ENCODE measurements at places on chromosomes 2 and 18.

DNA sequence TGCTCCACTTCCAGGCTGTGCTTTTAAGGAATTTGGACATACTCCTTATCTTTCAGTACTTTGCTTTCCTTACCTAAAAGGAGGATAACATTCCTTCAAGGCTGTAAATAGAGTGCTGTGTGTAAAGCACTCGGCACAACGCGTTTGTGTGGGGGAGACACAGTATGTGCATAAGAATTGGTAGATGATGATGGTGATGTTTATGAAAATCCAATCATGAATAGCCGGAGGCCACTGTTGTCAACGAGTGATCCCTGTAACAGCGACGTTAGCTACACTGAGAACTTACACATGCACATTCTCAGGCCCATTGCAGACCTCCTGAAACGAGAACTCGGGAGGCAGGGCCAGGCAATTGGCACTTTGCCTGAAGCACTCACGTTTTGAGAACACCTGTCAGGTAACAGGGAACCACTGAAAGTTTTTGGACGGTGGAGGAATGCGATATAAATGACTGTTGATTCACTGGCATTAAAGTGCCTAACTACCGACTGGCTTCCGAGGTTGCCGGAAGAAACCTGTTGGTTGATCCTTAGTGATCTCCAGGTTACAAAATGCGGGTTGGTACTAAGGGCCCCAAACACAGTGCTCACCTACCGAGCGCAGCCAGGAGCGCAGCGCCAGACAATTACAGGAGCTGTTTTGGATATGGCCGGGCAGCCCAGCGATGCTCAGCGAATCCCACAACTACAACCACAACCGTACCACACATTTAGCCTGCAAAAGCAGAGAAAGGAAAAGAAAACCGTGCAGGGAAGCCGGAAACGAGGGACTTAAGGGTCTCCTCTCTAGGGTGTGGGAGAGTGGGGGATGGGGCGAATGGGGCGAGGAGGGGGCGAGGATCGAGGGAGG, 1.0 kb upstream of the MAP4K4 start:
- no peak for DNase-seq

- DNase-seq, result no peak
These were observed 93.7 kb upstream of the HS6ST1 start for GRCh38 chr2:128412181-128412871.

DNA sequence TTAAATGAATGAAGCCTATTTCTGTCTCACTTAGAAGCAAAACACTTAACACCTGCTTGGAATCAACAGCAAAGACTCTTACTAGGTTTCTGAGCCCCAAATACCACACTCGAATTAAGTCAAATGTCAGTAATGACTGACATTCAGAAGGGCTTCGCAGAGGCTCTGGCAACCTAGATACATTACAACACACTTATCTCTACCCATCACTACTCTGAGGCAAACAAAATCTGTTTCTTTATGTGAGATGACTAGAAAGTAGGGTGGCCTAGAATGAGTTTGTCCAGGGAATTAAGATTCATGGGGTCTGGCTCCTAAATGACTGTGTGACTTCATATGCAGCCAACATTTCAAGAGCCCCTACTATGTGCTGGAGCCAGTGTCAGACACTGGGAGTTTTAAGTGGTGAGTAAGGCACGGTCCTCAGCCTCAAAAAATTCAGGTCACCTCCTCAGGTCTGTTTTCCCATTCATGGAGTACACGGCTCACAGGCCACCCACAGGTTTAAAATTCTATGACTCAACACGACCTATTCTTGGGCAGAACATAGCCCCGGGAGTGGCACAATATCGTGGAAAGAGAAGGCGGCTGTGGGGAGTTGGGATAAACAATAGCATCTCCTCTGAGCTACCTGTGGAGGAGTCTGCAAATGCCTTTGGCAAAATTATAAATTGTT, 150.3 kb upstream of the ZFP36L2 start:
- DNase-seq, result no peak

DNA sequence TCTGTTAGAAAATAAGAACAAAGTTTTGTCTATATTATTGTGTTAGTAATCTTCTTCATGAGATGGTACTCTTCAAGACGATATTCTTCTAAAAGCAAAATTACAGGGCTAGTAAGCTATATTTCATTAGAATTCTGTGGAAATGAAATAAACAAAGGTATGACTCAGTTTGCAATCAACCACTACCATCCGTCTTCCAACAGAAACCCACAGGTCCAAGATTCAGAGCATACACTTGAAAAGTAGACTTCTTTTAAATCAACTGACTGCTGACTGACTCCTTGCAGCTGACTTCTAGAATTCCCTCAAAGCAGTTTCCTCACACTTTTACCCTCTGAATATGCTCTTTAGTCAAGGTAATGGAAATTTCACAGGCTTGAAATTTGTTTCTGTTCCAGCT, 193.7 kb downstream of the GCA start:
- DNase-seq, result no peak

DNA sequence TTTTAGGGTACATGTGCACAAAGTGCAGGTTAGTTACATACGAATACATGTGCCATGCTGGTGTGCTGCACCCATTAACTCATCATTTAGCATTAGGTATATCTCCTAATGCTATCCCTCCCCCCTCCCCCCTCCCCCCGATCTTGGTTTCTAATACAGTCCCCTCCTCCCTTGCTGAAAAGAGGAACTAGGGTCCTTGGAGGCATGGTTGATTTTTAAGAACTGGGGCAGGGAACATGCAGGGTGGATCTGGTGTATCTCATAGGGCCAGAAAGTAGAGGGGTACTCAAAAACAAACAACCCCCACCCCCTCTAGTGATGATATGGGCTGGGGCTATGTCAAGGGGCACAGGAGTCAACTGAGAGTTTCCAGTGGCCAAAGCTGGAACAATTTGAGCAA, 153.4 kb downstream of the UBR3 start:
- DNase-seq, result no peak

- DNase-seq, result no peak
These were observed 51.9 kb downstream of the EFEMP1 start for GRCh38 chr2:55871637-55872036.

DNA sequence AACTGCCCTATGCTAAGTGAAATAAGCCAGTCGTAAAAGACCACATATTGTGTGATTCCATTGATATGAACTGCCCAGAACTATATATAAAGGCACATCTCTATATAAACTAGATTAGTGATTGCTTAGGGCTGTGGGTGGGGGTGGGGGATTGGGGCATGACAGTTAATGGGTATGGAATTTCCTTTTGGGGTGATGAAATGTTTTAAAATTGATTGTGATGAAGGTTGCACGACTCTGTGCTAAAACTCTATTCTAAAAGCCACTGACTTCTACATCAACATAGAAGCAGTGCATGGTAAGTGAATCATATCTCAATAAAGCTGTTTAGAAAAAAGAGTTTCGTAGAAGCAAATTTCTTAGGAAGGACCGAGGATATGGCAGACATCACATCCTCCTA, 53.0 kb downstream of the CDCA7 start:
- DNase-seq, result no peak

DNA sequence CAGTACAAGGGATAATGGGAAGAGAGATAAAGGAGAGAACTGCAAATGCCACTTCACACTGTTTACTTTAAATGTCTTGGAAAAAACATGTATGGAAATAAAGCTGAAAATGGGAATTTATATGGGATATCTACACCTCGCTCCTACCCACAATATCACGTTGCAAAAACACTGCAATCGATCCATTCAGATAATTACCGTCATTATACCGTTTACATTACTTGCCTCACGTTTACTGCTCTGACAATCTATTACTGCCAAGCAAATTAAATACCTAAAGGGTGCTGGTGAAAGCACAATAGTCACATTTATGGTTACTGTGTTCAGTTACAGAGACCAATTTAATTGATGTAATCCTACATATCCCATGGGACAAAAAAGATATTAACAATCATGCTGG, 214.7 kb upstream of the LYPD1 start:
- DNase-seq, result no peak

DNA sequence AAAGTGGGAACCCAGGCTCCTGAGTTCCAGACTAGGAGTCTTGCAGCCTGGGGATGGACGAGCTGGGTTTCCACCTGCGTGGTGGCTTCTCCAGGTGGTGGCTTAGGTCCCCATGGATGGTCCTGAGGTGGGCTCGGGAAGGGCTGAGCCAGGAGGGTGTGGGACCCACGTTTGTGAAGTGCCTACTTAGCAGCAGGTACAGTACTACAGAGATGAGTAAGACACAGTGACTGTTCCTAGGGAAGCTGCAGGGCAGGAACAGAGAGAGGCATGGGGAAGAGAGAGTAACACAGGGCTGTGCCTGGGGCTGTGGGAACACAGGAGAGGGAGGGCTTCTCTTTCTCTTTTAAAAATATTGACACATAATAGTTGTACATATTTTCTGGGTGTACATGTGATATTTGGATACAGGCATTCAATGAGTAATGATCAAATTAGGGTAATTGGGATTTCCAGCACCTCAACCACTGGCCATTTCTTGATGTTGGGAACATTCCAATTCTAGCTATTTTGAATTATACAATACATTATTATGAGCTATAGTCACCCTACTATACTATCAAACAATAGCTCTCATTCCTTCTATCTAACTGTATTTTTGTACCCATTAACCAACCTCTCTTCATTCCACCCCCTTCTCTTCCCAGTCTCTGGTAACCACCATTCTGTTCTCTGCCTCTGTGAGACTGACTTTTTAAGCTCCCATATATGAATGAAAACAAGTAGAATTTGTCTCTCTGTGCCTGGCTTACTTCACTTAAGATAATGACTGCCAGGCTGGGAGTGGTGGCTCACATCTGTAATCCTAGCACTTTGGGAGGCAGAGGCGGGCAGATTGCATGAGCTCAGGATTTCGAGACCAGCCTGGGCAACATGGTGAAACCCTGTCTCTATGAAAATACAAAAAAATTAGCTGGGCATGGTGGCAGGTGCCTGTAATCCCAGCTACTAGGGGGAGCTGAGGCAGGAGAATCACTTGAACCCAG, 15.0 kb downstream of the TOGARAM2 start:
- DNase-seq, result no peak

DNA sequence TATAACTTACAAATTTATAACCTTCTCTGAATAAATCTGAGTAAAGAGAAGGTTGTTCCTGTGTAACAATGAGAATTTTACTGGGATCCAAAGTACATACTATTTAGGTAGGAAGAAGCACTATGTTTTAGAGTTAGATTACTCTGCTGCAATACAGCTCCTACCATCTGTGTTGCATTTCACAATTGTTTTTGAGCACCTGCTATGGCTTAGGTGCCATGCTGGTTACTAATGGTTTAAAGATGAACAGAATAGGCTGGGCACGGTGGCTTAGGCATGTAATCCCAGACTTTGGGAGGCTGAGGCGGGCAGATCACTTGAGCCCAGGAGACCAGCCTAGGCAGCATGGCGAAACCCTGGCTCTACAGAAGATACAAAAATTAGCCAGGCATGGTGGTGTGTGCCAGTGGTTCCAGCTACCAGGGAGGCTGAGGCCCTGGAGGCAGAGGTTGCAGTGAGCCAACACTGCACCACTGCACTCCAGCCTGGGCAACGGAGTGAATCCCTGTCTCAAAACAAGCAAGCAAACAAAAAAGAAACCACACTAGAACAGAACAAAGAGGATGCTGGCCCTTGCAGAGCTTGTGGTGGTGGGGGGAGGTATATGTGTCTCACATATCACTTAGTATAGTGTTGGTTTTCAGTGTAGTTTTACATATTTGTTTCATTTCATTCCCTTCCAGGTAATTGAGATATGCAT, 56.7 kb downstream of the SPTBN1 start:
- DNase-seq, result no peak

- no peak for DNase-seq
These were observed 1386.4 kb upstream of the ZEB2 start for GRCh38 chr2:145906354-145906753.

- no peak for DNase-seq
These were observed 13.4 kb downstream of the PHOSPHO2 start for GRCh38 chr2:169707626-169708025.

- DNase-seq, result no peak
These were observed 6.6 kb downstream of the GAD1 start for GRCh38 chr2:170823088-170823897.

- DNase-seq, result no peak
These were observed 41.6 kb upstream of the DPP10 start for GRCh38 chr2:114400890-114401289.

GRCh38 chr2:190169221-190170072, 106.9 kb upstream of the MSTN start:
- DNase-seq, result no peak

GRCh38 chr18:63079114-63079513, 240.5 kb downstream of the BCL2 start:
- DNase-seq, result no peak

DNA sequence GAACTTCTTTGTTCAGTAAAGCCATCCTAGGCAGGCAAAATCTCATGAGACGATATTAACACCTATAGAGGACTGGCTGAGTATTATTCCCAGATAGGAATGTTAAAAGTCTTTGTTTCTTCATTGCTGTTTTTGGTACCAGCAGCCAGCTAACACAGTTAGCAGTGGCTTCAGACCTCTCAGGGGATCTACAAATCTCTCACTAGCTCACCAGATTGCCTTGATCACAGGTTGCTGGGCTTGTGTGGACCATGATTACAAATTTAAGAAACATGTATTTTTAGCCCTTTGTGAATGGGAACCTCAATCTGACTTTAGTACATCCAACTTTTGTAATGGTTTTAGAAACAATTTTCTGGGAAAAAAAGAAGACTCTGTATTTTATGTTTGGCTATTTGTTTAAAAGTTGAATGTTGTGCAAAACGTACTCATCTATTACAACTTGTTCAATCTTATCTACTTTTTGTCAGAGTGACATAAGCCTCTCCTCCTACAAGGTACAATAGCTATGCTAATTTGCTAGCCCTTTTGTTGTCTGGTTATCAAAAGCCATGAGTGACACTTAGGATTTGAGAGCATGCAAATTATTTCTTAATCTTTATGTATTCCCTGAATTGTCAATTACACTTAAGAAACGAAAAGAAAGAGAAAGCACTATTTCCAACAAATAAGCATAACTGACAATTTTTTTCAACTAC, 693.1 kb downstream of the ERBB4 start:
- DNase-seq, result no peak

DNA sequence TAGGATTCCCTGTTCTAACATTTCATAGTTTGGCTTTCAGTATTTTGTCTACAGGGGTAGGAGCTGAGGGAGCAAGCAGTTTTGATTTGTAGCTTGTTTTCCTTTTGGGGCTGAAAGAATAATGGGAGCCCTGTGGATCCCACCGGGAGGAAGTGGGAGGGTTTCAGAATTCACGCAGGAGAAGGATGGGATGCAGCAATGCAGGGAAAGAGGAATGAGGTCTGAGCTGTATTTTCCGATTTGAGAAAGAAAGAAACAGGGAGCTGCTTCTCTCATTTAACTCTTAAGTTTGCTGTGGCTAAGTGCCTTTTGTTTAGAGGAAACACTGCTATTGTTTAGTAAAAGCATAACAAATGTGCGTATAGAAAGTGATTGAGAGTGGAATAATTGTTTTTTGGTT, 141.0 kb downstream of the ADCYAP1 start:
- no peak for DNase-seq

- no peak for DNase-seq
These were observed 25.2 kb upstream of the TMEM237 start for GRCh38 chr2:201668402-201668910.

GRCh38 chr2:67725731-67726130, 328.6 kb downstream of the ETAA1 start:
- no peak for DNase-seq

Data from left lung (tissue), 14 donors.